PC-9 (cell line): ENCODE measurements at places on chromosomes 4 and X.

DNA sequence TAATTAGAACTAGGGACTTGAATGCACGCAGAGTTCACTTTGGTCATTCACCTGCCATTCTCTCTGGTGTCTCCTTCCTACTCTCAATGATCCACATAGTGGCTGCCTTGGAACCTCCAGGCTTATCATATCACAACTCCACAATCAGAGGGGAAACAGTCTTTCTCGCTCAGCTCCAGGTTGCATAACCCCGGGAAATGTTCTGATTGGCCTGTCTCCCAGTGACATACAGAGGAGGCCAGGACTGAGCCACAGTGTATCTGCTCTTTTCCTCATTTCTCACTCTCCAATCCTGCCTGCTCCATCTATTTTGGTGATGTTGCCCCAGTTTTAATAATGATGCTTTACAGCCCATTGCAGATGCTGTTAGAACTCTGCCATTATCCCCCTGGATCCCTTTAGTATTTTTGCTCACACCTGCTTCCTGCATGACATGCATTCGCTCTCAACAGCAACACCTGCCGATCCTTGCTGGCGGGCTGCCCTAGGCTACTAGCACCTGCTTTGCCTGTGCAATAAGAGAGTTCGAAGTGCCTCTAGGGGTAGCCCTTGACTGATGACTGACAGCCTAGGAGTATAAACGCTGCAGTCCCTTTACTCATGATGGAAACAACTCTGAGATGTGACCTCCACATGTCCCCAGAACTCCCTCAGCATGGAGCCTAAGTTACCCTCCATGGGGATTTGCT is 211.3 kb upstream of the RPS6KA3 start:
- DNase-seq: no peak

- no peak for DNase-seq
Observed at GRCh38 chrX:130170752-130171445, 863 bp upstream of the RAB33A start.

- DNase-seq: no peak
Observed at GRCh38 chrX:54808109-54808604, 612 bp downstream of the MAGED2 start.

DNA sequence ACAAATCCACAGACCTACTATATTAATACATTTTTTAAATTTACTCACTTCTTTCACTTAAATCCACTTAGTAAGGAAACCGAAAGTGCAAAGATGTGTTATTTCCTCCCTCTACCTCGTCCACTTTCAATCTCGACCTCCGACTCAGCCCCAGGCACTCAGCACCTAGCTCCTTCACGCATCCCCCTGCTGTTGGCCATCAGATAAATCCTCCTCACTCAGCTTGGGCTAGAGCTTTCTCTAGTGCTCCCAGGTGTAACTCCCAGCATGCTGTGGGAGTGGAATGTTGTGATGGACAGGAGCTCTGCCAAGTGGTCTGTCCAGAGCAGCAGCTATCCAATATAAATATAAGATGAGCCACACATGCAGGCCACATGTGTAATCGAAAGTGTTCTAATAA is 26.7 kb upstream of the TEC start:
- DNase-seq: no peak

- DNase-seq: peak; percentile 31
Observed at GRCh38 chr4:174873931-174874330, 44.2 kb upstream of the ADAM29 start.

- DNase-seq: no peak
Observed at GRCh38 chr4:5824635-5825034, 68.3 kb downstream of the CRMP1 start.

- no peak for DNase-seq
Observed at GRCh38 chr4:153206534-153206933, 2.3 kb downstream of the TRIM2 start.

DNA sequence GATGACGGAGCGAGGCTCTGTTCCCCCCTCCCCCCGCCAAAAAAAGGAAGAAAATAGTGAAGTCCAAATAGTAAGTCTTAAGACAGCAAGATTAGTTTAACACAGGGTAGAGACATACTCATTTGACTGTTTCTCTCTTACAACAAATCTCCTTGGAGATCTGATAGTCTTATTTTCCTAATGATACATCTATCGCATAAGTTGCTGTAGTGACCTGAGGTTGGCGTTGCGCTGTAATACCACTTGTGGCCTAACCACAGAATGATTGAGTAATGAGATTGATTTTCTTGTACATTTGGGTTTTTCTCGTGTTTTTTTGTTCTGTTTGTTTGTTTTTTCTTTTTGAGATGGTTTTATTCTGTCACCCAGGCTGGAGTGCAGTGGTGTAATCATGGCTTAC is 27.2 kb downstream of the OCIAD1 start:
- DNase-seq: no peak

- DNase-seq: no peak
Observed at GRCh38 chr4:171812665-171813525, at the start of gene GALNTL6. TSS of gene GALNTL6 (plus strand) at chr4:171813404.

DNA sequence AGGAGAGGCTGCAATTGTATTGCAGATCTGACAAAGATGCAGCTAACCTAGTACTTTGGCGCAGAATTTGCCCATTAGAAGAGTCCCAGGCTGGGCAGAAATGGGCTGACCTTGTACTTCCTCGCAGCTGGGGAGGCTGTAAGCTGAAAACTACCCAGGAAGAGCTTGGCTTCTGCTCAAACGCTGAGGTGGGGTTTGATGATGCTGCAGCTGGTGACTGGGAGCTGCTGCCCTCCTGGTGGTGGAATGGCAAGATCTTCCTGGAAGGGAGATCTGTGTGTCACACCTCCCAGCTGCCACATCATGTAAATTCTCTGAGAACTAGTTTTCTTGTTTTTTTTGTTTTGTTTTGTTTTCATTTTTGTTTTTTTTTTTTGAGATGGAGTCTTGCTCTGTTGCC is 17.4 kb downstream of the CCNG2 start:
- DNase-seq: no peak

DNA sequence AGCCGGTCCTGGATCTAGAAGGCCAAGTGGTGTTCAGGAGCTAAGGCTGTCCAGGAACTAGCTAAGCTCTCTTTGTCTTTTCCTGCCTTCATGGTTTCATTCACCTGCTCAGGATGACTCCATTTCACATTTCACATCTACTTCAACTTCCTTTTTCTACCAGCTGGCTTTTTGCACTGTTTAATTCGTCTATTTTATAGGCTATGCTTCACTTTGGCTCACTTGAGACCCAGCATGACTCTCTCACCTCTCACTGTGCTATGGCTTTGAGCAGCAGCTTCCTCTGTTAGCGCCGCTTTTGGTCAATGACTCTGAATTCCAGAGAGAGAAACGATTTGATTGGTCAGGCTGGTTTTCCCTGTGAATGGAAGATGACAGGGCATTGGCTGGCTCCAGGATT is 213.5 kb upstream of the CLNK start:
- DNase-seq: no peak

- no peak for DNase-seq
Observed at GRCh38 chrX:12488220-12488619, 303.0 kb upstream of the PRPS2 start.

GRCh38 chr4:107153956-107154355 is 117.8 kb upstream of the DKK2 start:
- no peak for DNase-seq

DNA sequence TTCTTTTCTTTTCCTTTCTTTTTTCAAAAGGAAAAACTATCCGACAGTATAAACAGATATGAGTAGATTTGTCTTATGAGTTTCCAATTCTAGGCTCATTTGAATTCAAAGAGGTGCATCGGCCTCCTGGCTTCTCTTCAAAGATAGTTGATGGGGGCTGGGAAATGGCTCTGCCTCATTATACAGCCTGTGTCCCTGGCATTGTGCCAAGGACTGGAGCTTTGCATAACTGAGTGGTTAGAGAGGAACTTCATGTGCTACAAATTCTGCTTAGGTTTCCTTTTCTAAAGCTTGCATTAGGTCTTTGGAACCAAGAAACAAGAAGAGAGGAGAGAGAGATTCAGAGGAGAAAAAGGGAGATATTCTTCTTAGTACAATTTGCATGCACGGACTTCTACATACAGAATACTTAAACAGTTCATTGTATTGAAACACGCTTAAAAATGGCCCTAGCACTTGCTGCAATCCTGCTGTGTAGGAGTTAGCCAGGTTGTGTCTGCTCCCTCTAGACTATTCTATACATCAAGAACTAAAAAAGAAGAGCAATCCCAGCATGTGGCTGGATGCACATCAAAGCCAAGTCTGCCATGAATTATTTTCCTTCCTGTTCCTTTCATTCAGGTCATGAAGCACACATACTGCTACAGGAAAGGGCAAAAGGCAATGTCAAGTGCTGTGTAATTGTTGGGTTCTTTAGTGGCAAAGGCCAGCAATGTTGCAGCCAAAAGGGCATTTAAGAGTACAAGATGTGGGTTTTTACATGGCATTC is 70.9 kb downstream of the INTS12 start:
- no peak for DNase-seq

DNA sequence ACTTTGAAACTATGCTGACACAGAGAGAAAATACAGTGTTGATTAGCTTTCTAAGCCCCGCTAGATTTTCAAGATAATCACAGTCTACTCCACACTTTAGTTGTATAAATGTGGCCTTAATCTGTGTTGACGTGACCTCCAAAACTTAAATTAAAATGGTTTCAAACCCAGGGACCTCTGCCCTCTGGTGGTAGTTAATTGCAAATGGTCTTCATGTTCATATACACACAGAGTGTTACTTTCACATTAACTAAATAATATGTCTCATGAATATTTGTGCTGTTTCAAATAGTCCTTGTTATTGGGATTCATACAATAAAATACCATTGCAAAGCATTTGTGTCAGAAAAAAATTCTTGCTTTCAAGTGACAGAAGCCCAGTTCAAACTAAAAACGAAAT is 64.3 kb downstream of the TASL start:
- no peak for DNase-seq

- no peak for DNase-seq
Observed at GRCh38 chr4:85672116-85672515, 197.2 kb downstream of the ARHGAP24 start.

DNA sequence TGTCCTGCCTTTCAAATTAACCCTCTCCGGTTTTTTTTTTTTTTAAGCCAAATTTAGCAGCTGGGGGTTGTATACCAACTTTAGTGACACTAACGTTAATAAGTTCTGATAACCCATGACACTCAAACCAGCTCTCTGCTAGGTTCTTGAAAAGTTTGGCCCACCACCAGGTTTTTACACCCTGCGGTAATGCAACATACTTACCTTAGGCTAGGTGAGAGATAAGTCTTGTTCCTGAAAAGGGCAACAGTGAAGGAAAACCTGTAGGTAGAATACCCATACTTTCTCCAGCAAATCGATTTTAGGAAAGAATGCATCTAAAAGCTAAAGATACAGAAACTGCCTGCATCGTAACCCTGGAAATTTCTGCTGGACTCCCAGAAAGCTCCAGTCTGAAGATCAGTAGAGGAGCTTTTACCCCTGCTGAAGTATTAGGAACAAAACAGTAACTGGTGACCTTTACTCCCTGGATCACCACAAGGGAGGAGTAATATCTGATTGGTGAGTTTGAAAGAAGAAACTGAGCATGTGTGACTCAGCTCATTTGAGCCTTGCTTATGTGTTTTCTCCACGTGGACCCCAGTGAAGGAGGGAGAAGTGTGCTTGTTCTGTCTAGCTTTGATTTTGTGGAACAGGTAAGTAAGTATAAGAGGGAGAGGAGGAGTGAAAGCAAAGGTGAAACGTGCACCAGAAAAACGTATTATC is 34.4 kb upstream of the COX18 start:
- DNase-seq: no peak

DNA sequence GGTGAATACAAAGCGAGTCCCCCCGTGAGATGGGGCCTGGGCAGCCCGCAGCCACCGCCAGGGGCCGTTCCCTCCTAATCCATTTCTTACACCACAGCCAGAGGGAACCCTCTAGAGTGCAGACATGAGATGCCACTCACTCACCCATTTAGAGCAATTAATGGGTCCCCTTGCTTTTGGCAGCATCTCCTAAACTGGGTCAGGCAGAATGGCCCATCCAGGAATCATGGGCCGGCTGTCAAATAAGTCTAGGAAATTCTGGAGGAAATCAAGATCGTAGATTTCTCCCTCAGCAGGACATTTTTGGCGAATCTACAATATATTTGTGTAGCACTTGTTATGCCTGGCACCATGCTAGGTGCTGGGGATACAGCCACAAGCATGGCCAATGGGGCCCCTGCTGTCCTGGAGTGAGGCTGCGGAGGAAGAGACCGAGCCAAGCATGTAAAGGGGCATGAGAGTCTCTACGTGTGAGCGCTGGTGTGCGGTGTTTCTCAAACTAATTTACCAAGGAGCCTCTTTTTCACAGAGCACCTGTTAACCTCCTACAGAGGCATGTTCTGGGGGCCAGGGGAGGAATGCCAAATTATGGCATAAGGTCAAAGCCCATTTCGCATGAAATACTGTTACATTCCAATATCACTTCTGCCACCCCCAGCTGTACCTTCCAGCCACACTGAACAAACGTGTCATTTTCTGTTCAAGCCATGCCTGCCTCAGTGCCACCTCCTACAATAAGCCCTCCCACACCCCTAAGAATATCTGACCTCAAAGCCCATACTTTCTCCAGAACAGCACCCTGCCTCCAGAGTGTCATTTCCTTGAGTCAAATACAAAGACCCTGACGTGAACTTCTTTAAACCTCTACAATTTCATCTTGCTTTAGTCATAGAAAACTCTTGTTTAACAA is 28.1 kb upstream of the JAKMIP1 start:
- DNase-seq: no peak

- no peak for DNase-seq
Observed at GRCh38 chr4:40388239-40388638, 53.1 kb downstream of the CHRNA9 start.

GRCh38 chr4:161132715-161133425 is 1030.9 kb downstream of the FSTL5 start:
- no peak for DNase-seq

DNA sequence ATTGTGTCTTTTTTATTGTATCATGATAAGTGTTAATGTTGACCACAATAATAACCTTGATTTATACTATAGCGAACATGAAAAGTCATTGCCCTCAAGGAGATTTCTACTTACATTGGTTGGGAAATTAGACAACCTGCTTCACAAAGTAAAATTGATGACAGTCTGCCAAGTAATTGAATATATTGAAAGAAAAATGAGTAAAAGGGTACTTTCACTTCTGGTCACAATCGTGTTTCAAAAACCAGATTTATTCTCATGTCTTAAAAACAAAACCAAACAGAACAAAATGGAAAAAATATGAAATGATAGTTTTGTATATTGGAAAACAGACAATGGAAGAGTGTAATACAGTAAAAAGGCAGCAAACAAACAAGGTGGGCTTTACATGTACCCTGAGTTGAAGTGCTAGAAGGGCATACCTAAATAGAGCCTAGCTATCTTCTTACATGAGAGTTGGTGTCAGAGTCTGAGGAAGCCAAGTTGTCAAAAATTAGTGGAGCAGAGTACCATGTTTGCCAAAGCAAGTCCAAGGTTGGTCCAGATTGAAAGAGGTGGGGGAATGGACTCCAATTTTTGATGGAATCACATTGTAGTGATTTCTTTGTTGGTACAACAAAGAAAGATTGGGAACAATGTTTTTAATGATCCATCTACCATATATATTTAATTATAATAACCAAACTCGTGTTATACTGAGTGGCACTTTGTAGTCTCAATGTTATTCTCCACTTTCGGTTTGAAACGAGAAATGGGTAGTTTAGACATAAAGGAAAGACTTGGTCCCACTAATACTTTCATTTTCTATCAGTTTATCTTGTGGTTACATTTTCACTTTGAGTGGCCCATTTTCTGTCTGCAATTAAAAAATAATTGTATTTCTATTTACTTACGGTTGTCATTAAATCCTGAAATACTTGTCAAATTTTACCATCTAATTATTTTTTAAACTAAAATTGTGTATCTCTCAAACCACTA is 775.6 kb downstream of the STIM2 start:
- DNase-seq: no peak

GRCh38 chr4:24557026-24558025 is 27.0 kb downstream of the DHX15 start:
- peak; percentile 65 for DNase-seq
